LHCN-M2 (cell line): ENCODE measurements at places on chromosomes 5 and 9. TPM values are rescaled to one million over a fixed set of nuclear protein-coding genes. Genes with fewer than 3 reads are reported as not detected.
A peak's percentile ranks its signal among the peaks of the same experiment; 100 is the strongest.

- DNase-seq: no peak
Measured at GRCh38 chr5:1368236-1368635, 23.3 kb upstream of the CLPTM1L start.

GRCh38 chr5:118366429-118366828, 621.9 kb downstream of the DTWD2 start:
- DNase-seq: no peak

GRCh38 chr5:175317872-175318271, 126.1 kb downstream of the DRD1 start:
- DNase-seq: no peak

DNA sequence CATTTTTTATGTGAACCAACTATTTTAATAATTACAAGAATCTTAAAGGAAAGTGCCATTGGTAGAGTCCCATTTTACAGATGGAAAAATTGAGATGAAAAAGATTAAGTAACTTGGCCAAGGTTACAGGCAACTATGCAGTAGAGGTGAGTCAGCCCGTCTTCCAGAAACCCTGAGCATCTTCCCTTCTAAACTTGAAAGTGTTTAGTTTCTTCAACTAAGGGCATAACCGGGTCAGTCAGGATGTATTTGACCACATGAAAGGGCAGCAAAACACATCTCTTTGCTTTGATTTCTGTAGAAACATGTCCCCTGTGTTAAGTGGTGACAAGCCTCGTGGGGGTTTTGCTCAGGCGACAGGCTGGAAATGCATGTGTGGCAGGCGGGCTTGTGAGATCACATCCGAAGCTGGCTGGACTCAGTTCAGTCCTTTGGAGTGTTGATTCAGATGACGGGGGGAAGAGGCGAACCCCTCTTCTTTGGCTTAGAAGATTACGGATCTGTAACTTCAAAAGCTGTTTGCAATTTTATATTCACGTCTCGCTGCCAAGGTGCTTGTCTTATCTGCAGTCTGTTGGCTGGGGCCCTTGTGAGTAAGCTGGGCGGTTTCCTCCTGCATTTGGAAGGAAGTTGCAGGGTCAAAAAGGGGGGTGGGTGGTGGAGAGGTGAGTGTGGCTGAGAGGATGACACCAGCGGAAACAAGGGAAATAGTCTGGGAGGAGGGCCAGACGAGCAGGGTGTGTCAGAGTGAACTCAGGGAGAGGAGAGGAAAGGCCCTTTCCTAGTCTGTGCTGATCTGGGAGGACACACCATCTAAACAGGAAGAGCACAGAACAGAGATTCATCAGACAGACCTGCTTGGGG, 78.9 kb upstream of the RPS23 start:
- DNase-seq: no peak

- DNase-seq: peak; percentile 2
Measured at GRCh38 chr5:147685993-147686392, 96.5 kb downstream of the JAKMIP2 start.

DNA sequence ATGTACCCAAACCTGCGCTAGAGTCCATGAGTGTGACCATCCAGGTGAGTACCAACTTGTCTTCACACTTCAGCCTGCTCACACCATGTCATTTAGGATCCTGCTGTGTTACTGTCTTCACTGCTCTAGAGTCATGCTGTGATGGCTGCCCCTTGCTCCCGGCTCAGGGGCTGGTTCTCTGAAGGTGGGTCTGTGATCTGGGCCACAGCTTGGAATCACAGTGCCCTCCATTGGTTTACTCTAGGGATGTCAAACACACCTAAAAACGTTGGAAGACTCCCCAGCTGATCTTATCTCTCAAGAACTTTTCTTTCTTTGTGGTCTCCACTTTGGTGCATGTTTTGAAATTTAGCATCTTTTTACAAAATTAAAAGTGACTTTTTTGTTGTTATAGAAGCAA, 53.8 kb downstream of the NFX1 start:
- DNase-seq: no peak

DNA sequence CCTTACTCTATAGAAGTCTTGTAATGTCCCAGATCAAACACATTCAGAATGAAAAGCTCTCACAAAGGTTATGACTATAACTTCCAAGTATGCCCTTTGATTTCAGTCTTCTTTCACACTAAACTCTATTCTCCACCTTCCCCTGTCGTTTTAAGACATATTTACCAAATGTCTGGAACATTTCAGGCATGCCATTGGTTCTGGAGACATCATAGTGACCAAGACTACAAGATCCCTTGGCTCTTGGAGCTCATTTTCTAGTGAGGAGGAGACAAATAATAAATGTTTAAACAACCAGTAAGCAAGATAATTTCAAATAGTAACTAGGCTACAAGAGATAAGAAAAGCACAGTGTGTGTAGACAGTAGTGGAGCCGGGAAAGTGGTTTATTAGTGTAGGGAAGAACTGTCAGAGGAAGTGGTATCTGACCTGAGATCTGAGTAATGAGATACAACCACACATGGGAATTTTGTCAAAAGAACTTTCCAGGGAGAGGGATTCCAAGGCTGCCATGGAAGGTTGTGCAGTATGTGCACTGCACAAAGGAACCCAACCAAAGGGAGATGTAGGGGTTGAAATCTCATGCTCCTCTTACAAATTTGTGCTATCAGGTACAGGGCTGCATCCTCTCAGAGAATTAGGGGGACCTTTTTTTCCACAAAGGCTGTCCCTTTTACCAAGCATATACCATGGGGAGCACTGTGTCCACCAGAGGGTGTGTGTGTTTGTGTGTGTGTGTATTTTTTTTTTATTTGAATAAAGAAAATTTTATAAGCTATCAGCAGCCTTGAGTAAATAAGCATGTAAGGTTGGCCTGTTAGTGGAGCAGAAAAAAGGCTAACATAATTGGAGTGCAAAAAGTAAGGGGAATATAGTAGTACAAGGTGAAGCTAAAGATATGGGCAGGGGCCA, 1279.1 kb upstream of the WWC1 start:
- no peak for DNase-seq

DNA sequence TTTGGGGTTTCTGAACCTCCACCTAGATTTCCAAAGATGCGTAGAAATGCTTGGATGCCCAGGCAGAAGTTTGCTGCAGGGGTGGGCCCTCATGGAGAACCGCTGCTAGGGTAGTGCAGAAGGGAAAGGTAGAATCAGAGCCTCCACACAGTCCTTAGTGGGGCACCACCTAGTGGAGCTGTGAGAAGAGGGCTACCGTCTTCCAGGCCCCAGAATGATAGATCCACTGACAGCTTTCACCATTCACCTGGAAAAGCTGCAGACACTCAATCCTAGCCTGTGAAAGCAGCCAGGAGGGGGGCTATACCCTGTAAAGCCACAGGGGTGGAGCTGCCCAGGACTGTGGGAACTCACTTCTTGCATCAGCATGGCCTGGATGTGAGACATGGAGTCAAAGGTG, 13.3 kb upstream of the HSDL2 start:
- DNase-seq: no peak

GRCh38 chr5:4208996-4209395, 613.4 kb downstream of the IRX1 start:
- no peak for DNase-seq

DNA sequence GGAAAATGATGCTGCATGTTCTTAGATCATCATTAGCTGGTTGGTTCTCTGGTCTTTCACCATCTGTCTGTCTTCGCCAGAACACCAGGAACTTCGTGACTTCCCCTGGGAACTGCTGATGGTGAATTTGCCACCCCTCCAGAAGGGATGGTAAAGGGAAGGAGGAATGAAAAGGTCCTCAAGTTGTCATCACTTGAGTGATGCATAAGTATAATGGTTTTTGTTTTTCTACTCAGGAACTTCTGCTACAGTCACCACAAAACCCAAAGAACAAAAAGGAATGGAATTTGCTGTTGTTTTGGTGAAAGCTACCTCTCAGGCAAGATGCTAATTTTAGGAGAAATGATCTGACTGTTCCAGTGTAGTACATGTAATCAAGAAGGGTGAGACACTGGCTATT, 328.4 kb downstream of the ARHGEF28 start:
- DNase-seq: peak; percentile 28

The PCDHA9 gene
- total RNA-seq: 0.06 TPM in 1 of 2 replicates, not detected in the other

The PRR16 gene
- total RNA-seq: 30.3 and 34.1 TPM in 2 replicates

The PELO gene
- 16.0 and 18.3 TPM in 2 replicates for total RNA-seq

The FABP6 gene
- not detected in 2 replicates for total RNA-seq

The TUSC1 gene
- 11.7 and 14.1 TPM in 2 replicates for total RNA-seq
